Erythroblast (primary cell): ENCODE measurements at places on chromosomes 6 and 20.
A peak's percentile ranks its signal among the peaks of the same experiment; 100 is the strongest.

DNA sequence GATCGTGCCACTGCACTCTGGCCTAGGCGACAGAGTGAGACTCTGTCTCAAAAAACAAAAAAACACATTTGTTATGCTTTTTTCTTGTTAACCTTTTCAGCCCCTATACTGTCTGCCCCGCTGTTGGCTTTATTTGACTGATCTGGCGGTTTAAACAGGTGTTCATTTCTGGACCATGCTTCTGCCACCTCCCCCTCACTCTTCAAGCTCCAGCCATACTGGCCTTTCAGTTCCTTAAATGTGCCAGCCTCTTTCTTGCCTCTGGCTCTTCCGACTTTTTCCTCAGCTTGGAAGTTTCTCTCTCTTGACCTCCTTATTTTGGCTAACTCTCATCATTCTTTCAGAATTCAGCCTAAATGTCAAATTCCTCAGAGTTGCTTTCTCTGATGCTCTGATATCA is 35.2 kb upstream of the TXLNB start:
- DNase-seq, result no peak

DNA sequence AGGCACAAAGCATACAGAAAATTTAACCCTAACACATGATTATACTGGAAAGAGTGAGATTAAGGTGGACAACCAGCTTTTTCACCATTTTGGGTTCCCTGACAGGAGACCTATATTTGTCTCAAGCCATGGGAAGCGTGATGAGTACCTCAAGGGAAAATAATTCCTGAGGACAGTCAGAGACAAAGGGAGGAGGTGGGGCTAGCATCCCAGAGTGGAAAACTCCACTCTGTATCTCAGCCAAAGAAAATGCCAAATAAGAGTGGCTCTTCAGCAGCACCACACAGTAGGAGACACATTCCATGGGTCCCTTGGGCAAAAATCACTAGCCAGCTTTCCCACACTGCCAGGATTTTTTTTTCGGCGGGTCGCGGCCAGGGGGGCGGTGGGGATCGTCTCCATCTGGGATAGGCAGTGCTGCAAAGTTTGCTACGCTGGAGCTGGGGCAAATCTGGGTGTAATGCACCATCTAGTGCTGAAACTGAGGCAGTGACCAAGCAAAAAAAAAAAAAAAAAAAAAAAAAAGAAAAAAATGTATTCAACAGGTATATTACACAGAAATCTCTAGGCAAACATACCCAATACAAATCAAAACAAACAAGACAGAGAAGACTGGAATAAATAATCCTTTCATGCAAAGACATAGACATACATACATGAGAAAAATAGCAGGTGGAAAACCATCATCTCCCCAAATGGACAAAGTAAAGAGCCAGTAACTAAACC is 77.3 kb upstream of the SLC35F1 start:
- peak; percentile 7 for DNase-seq

GRCh38 chr6:75620381-75621304 is 19.0 kb downstream of the SENP6 start:
- DNase-seq, result peak; percentile 65

DNA sequence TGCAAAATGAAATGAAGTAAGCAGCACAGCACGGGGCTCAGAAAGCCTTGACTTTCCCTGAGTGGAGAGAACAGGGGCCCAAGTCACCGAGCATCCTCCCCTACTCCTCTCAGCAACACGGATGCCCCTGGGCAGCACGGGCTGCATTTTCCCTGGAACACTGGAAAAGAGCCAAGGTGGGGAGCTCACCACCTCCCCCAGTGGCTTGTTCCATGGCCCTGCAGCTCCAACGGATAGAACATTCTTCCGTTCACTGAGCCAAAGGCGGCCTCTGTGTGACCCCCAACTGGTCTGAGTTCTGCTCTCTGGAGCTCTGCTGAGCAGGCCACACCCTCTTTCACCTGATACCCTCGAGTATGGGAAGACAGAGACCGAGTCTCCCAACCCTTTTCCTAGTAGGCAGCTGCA is 20.8 kb upstream of the EMILIN3 start:
- DNase-seq, result no peak

GRCh38 chr6:81556551-81556950 is 195.9 kb downstream of the TENT5A start:
- DNase-seq, result no peak

DNA sequence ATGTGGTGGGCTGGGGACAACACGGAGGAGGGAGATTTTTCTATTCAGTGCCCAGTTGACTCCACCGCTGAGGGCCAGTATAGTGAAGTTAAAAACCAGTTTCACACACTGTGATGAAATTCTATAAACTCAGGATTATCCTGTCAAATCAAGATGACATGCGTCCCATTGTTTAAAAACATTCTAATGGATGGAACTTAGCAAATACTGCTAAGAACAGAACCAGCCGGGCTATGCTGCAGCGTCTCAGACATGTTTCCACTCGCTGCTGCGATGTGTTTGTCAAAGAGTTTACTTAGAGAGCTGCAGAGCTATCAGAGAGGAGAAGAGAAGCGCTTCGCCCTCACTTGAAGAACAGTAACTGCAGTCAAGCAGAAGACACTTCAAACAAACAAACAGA is 212.6 kb upstream of the FOXQ1 start:
- no peak for DNase-seq

GRCh38 chr6:73695619-73696421 is at the start of gene CD109:
Gene CD109 (plus strand): TSS chr6:73696203. CDS start chr6:73696216, 13 bp downstream.
- peak; percentile 43 for DNase-seq

- DNase-seq, result no peak
Measured at GRCh38 chr6:17389274-17389847, 4.0 kb upstream of the CAP2 start.

DNA sequence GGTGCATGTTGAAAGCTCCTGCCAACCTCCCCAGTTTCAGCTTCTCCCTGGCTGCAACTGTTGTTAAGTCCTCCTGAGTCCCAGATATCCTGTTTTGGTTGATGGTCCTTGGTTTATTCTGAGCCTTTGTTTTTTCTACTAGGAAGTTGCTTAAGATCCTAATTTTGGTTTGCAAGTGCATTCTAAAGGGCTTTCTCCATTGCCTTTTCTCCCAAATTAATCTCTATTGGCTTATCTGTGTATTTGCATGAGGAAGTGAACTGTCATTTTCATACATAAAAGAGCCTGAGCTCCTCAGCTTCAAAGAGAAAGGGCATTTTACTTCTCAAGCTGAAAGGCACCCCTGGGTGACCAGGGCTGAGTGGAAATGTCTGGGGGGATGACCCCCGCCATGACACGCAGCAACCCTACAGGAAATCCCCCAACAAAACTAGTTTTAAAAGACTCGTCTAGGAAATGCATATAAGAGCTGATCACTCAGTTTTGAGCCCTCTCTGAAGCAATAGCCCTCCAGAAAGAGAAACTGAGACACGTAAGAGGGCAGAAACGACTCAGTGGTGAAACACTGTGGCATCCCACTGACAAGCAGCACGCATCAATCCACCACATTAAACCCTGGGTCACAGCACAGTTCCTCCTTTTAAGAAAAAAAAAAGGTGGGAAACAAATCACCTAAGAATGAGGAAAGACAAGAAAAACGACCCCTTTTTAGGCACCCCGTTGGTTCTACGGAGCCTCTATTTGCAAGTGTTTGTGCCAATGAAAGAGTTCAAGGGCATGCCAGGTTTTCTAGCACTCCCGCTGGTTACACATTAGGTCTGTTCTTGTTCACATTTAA is 140.9 kb downstream of the THBS2 start:
- no peak for DNase-seq

DNA sequence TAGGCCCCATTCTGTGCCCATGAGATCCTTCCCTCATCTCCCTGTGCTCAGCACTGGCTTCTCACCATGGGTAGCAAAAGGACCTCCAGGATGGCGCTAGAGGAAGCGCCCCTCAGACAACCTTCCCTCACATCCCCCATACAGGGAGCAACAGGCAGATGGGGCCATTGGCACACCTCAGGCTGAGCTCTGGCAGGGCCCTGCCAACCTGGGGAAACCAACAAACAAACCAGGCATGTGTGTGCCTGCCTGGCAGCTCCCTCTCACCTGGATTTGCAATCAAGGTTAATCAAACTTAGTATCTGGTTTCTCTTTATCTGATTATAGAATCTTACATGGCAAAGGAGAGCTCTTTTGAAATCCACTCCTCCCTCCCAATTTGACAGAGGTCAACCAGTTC is 134.9 kb downstream of the SLC23A2 start:
- no peak for DNase-seq

DNA sequence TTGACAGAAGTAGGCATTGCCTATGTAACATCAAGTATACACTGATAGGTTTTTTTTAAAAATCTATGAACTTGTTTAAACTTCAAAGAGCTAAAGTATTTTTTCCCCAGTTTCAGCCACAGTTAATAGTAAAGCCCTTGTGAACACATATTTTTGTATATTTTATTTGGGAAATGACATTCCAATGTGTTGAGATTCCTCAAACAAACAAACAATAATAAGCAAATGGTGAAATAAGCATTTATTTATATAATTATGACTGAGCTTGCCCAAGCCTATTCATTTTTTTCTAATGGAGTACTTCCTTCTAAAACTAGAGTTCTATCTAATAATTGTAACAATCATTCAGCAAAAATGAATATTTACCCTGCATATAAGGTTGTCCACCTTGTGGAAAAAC is 12.5 kb downstream of the SYCP2 start:
- no peak for DNase-seq

GRCh38 chr20:14374196-14374595 is 36.8 kb upstream of the FLRT3 start:
- no peak for DNase-seq

GRCh38 chr6:116996842-116997241 is 119.8 kb downstream of the RFX6 start:
- DNase-seq, result no peak

DNA sequence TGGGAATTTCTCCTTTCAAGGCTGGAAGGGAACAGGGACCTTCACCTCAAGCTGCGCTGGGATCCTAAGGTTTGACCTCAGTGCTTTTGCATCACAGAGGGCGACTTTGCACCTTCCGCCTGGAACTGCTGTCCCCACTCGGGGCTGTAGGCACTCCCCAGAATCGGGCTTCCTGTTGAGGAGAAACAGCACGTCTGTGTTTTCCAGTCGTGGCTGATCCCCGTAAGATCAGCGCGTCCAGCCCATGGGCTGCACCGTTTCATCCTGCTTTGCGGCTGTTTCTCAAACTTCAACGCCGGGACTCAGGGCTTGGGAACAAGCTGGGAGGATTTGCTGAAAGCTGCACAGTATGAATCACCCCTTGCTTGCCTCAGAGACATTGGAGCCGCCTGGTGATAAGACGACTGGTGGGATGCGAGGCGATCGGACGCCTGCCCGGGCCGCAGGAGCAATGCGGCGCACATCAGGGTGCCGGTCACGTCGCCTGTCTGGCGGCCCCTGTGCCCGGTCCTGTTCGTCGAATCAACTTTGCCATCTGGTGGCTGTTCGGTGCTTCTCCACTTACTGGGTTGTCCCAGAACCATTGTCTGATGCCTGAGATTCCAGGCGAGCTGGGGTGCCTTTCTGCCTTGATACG is 53.6 kb upstream of the FRMD1 start:
- peak; percentile 43 for DNase-seq

DNA sequence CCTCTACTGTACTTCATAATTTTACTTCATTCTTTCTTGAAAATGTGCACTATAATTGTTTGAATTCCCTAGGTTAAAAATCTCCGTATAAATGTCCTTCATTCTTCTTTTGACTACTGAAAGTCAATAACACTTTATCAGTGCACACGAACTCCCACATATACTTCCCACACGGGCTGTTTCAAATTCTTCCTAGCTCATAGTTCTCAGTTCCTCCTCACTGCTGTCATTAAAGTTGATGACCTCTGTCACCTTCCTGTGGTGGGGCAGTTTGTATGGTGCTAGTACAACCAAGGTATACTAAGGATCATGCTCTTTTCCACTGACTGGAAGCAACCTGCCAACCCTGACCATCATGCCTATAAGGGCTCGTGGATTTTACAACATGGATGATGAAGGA is 40.0 kb upstream of the CD2AP start:
- DNase-seq, result no peak

- DNase-seq, result no peak
Measured at GRCh38 chr20:41509316-41510200, 108.6 kb downstream of the CHD6 start.

- DNase-seq, result no peak
Measured at GRCh38 chr6:112018619-112019416, 35.1 kb upstream of the CCN6 start.

DNA sequence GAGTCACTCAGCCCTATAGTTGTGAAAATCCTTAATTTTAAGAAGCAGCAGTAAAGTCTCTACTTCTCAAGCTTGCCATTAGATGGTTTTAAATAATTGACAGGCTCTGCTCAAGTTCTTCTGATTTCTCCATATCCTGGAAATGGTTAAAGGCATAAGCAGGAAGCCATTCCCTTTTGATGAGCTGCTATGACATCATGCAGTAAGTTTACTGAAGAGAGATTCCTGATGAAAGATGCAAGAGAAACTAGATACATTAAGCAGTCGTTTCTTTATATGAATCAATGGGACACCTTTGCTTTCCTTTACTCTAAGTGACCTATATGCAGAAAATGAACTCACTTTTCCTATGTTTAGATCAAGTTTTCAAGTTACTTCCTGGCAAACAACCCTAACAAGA is 9.8 kb downstream of the POPDC3 start:
- no peak for DNase-seq
